ENCODE measurements at places on chromosomes 5 and 9.

DNA sequence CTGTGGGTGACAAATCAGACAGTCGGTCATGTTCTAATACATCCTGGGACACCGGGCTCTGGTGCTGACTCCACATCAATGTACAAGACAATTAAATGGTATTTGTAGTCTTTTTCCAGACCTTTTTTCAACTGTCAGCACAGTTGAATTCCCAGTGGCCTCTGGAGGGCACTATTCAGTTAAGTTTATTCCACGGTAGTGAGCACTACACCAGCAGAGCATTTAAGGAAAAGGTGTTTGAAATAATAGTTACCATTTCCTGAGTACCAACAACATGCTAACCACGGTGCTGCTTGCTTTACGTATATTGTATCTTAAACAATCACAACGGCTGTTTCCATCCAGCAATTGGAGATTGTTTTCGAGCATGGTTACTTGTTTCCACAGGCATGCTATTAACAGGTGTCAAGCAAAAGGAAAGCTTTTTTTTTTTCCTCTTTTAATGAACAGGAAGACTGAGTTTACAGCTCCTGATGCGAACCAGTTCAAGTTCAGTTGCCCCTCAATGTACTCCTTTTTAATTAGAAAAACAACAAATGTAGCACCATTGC is 186.7 kb downstream of the PDZD2 start:
- DNase-seq = peak; percentile 57

DNA sequence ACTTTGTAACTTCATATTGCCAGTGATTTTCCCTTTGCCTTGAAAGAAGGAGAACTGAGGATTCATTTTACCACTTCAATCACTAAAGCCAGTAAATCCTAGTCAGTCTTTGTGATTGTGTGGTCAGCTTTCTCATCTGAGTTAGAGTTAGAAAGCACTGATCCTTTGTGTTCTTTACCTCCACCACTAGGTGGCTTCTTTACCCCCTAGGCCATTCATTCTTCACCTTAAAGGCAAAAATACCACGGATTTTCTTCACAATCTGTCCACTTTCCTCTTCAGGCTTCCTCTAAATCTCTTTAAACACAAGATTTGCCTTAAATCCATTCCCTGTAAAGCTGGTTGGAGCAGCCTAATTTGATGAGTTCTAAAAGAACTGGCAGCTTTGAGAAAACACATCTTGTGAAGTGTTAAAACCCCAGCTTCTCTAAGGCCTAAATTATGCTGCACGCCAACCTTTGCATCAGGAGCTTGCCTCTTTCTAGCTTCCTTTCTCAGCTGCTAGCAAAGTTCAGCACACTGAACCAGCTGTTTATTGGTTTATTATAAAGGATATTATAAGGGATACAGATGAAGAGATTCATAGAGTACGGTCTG is 20.4 kb downstream of the BDP1 start:
- peak; percentile 59 for DNase-seq

DNA sequence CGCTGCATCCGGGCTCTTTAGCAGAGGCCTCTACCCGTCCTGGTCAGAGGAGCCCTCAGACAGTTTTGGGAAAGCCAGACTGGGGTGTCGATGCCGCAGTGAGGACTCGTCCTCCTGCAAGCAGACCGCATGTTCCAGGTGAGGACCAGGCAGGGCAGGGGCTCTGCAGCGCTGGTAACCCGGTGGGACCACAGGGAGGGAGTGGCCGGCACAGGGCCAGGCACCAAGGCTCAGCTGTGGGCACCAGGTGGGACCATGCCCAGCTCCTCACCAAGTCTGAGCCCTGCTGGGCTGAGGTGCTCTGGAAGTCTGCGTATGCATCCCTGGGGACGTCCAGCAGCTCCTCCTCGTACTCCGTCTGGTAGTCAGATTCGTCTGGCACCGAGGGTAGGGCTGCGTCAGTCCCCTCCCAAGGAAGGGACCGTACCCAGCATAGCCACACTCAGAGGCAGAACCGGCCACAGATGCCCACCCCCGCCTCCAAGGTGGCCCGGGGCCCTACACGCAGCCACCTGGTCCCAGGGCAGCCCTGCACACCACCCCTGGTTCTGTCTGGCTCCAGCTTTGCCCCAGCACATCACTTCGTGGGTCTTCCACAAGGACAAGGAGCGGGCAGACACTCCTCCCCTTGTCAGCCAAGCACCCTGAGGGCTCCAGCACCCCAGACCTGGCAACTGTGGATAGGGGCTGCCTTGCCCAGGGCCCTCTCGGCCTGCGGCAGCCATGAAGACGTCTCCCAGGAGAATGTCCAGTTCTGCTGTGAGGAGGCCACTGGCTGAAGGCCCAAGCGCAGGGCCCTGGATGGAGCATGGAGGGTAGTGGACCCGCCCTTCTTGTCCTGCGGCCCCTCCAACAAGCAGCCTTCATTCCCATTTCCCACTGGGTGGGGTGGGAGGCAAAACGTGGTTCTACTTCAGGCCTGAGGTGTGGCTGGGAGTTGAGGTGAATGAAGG is 1.5 kb upstream of the NSMF start:
- DNase-seq = no peak

GRCh38 chr9:113593682-113594281 is 130.3 kb downstream of the RGS3 start:
- peak; percentile 86 for DNase-seq

- no peak for DNase-seq
Measured at GRCh38 chr9:107025260-107026035, 162.5 kb downstream of the ZNF462 start.

- DNase-seq = no peak
Measured at GRCh38 chr5:16924206-16924605, 11.9 kb downstream of the MYO10 start.

DNA sequence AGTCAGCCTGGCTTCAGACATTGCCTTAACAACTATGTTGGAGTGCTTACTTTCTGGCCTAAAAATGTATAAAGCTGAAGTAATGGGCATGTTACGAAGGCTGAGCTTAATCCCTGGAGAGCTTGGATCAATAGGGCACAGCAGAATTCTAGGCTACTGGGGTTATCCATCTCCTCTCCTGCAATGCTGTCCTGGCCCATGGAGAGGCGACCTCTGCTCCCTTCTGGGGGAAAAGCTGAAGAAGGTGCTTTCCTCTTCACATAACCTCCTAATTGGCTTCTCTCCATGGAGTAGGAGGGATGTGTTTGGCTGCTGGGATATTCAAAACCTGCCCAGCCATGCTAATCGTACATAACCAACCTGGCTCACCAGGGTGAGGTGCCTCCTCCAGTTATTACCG is 403.5 kb downstream of the DMRT2 start:
- no peak for DNase-seq

DNA sequence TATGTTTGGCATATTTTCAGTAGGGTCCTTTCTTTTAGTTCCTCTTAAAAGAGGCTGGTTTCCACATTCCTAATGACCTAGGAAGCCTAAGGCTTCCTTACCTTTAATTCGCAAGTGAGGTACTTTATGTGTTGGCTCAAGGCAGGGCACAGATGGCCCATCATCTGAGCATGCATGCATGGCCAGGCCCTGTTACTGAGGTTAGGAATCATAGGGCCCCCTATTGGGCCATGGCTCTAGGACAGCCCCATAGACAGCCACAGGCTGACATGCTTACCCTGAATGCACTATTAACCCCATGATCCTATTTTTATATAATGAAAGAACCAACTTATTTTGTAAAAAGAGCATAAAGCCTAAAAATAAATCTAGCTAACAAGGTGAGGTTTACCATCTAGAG is 271.4 kb downstream of the ELAVL2 start:
- DNase-seq = no peak
